ENCODE measurements at places on chromosomes 7 and 10.

- no peak for DNase-seq
Measured at GRCh38 chr10:86286236-86287109, 80.1 kb downstream of the GRID1 start.

- DNase-seq: peak; percentile 68
Measured at GRCh38 chr10:103884681-103885139, 29.3 kb upstream of the SH3PXD2A start.

DNA sequence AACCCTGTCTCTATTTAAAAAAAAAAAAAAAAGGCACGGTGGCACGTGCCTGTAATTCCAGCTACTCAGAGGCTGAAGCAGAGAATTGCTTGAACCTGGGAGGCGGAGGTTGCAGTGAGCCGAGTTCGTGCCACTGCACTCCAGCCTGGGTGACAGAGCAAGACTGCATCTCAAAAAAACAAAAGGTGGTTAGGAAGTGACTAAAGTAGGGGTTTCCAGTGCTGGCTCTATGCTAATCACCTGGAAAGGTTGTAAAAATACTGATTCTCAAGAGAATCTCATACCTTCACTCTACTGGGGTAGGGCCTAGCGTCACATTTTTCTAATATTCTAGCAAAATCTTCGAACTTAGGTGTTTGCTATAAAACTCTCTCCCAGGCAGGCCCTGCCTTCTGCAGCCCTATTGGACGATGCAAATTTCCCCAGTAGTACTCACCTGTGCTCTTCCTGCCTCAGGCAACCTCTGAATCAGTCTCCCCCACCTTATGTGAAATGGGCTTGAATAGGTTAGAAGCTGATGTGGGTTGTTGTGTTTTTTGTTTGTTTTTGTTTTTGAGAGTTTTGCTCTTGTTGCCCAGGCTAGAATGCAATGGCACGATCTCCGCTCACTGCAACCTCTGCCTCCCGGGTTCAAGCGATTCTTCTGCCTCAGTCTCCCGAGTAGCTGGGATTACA, 3.5 kb downstream of the ZP3 start:
- no peak for DNase-seq

GRCh38 chr7:21281193-21281592, 146.7 kb upstream of the SP4 start:
- DNase-seq: no peak

DNA sequence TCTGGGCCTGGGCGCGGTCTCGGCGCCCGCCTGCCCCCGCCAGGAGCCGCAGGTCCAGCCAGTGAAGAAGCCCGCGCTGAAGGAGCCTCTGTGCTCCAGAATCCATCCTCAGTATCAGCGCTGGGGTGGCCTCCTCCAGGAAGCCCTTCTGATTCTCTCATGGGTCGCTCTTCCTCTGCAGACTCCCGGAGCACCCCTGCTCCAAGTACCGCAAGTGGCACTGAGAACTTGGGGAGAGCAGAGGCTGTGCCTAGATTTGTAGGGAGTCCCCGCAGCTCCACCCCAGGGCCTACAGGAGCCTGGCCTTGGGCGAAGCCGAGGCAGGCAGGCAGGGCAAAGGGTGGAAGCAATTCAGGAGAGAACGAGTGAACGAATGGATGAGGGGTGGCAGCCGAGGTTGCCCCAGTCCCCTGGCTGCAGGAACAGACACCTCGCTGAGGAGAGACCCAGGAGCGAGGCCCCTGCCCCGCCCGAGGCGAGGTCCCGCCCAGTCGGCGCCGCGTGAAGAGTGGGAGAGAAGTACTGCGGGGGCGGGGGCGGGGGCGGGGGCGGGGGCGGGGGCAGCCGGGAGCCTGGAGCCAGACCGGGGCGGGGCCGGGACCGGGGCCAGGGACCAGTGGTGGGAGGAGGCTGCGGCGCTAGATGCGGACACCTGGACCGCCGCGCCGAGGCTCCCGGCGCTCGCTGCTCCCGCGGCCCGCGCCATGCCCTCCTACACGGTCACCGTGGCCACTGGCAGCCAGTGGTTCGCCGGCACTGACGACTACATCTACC, at the start of gene ALOX5:
Gene ALOX5, plus strand, starts transcription at position 641 of the 774 bp plus-strand sequence. Its CDS starts 64 bp downstream, at position 705.
- peak; percentile 66 for DNase-seq

DNA sequence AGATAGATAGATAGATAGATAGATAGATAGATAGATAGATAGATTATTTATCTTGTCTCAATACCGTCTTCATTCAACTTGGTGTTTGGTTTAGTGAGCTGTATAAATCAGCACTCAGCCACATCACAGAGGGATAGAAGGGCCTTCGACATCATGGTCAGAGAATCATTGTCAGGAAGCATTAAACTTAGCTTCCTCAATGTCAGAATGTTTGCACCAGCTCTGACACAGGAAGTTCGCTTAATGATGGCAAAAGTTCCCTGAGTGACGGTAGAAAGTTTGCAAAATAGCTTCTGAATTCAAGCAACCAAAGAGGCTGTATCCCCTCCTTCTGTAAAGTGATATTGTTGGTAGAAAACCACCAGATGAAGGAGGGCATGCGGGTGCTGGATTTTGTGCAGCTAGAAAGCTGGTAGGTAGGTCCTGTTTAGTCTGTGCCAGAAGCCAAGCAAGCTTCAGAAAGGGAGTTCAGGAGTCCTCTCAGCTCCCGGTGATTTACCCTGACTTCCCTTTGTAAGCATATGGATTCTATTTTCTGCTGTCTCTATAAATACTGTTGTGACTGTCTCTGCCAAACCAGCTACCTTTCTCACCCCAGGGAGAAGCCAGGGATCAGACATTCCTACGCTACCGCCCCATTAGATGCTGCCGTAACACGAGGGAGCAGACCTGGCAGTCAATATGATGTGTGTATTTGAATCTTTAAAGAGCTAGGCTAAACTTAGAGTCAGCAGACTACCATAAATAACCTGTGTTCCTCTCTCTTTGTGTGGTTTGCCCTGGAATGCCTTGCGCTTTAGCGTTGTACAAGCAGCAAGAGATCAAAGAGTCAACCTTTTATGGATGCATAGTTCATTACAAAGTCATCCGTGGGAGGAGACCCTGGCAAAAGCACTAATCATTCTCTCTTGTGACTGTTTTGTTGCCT, 200.5 kb upstream of the KIAA1217 start:
- peak; percentile 47 for DNase-seq

DNA sequence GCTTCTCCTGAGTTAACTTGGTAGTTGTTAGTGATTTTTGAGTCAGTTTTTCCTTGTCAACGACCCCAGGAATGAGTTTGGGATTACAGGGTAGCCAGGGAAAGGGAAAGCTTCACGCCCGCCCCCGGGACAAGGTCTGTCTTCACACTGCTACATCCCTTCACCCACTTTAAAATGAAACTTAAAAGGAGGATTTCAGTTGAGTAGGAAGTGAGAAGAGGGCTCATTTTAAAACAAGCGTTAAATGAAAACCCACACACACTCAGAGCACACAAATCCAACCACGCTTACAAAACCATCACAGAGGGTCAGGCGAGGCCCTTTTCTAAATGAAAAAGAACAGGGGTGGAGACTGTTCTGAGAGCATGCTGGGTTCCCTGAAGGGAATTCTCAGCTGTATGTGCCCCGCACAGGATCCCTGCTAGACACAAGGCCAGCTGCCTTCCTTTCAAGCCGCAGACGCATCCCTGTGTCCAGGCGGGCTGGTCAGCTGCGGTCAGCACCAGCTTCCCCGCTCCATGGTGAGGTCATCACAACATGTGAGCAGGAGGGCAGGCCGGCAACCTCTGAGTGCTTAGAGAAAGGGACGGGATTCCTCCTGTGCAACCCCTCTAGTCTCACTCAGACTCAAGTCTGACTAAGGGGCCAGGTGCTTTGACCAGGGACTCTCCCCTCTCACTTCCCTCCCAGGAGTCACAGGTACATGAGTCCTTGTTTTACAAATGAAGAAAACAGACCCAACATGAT, 111.8 kb downstream of the EGFR start:
- peak; percentile 62 for DNase-seq

GRCh38 chr10:127565583-127565982, 16.5 kb downstream of the NPS start:
- no peak for DNase-seq

- no peak for DNase-seq
Measured at GRCh38 chr7:131294553-131294952, 33.1 kb upstream of the MKLN1 start.

DNA sequence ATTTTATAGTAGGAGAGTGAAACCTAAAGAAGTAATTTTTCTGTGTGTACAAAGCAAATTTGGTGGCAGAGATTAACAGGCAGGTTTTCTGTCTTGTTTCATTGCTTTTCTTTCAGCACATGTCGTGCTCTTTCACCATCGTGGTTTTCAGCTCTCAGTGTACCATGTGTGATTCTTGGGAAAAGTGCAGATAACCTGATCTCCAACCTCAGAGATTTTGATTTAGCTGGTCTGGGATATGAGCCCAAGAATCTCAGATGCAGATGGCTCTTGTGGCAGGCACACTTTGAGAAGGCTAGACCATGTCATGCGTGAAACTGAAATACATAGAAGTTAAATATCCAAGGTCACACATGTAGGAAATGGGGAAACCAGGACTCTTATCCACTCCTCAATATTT, 317.4 kb downstream of the EXOC4 start:
- DNase-seq: no peak

- no peak for DNase-seq
Measured at GRCh38 chr7:151237244-151238189, 5.2 kb downstream of the CHPF2 start.

DNA sequence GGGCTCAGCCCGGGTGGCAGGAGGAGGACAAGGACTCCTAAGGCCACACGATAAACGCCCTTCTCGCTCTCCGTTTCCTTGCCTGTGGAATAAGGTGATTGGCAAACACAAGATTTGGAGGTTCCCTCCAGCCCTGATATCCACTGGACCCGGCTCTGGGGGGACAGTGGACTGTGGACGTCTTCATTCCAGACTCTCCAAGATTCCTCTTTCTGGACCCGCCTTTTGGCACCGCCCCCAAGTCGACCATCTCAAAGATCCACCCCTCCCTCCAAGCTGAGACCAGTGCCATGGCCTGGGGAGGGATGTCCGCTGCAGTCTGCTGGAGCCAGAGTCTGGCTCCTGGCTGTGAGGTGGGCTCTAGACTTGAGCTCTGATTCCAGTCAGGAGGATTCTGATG, 23.6 kb downstream of the ZNF783 start:
- no peak for DNase-seq

GRCh38 chr7:893686-894085, 17.3 kb downstream of the GET4 start:
- DNase-seq: no peak

- DNase-seq: no peak
Measured at GRCh38 chr10:12048547-12048946, 5.9 kb upstream of the UPF2 start.

GRCh38 chr10:23344241-23344841, at the start of gene C10orf67:
TSS of gene C10orf67 (minus strand) at chr10:23344797. CDS start at chr10:23344774, 23 bp downstream.
- peak; percentile 88 for DNase-seq

- DNase-seq: no peak
Measured at GRCh38 chr10:9957351-9957750, 1060.3 kb upstream of the CELF2 start.

DNA sequence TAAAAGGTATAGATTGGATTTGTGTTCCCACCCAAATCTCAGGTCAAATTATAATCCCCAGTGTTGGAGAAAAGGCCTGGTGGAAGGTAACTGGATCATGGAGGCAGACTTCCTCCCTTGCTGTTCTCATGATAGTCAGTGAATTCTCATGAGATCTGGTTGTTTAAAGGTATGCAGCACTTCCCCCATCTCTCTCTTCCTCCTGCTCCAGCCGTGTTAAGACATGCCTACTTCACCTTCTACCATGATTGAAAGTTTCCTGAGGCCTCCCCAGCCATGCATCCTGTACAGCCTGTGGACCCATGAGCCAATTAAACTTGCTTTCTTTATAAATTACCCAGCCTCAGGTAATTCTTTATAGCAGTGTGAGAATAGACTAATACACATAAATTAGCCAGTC, 39.1 kb downstream of the HTR7 start:
- DNase-seq: no peak

- no peak for DNase-seq
Measured at GRCh38 chr7:37425498-37425897, 23.2 kb downstream of the ELMO1 start.

- no peak for DNase-seq
Measured at GRCh38 chr7:24500599-24500998, 72.7 kb upstream of the PALS2 start.

- no peak for DNase-seq
Measured at GRCh38 chr7:120181499-120181898, 91.5 kb upstream of the KCND2 start.

- DNase-seq: no peak
Measured at GRCh38 chr10:7230951-7231350, 179.9 kb downstream of the SFMBT2 start.

Data from retina (tissue), 1 donor.